ENCODE measurements at places on chromosomes 4 and X. TPM values are rescaled to one million over a fixed set of nuclear protein-coding genes. Genes with fewer than 3 reads are reported as not detected.

Gene HELT
- not detected for total RNA-seq

GRCh38 chrX:35289952-35290351, 347.4 kb downstream of the FAM47B start:
- DNase-seq: no peak
- no peak overlapping the region for H3K4me3 ChIP-seq
- no peaks in the 10 kb centered on the region for H3K4me1 ChIP-seq
- no peak overlapping the region for H3K27ac ChIP-seq
- H3K27me3 ChIP-seq: no peaks in the 10 kb centered on the region

GRCh38 chrX:103737696-103738095, 27.0 kb downstream of the TMEM31 start:
- H3K27ac ChIP-seq: no peak overlapping the region
- H3K4me1 ChIP-seq: no peaks in the 10 kb centered on the region
- no peaks in the 10 kb centered on the region for H3K36me3 ChIP-seq
- no peak overlapping the region for H3K4me3 ChIP-seq
- DNase-seq: no peak

Gene CCDC110
- total RNA-seq: not detected

DNA sequence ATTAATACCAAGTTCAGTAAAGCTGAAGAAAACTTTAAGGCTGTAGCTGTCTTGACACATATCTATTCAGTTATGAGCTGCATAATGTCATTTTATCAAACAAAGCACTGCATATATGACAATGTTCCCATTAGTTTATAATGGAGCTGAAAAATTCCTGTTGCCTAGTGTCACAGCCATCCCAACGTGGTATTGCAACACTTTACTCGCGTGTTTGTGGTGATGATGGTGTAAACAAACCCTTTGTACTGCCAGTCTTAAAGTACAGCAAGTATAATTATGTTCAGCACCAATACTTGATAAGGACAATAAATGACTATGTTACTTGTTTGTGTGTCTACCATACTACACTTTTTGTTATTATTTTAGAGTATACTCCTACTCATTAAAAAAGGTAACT, 1415.6 kb upstream of the PCDH7 start:
- no peak overlapping the region for H3K4me3 ChIP-seq
- no peak overlapping the region for H3K27ac ChIP-seq
- no peaks in the 10 kb centered on the region for H3K4me1 ChIP-seq

DNA sequence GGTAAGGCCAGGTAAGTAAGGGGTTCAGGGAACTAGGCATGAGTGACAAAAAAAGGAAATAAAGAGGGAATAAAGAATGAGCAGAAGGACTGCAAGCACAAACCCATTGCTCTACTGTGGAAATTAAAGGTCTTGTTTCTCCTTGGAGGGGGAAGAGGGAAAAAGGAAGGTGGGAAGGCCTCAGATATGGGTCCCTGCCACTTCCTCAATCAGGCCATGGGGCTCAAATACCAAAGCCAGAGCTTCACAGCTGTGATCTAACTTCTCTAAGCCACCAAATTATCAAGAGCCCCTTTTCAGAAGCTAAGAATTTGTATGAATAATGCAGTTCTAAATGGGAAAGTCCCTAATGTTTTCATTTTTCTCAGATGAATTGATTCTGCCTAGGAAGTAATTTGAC, 4.7 kb downstream of the USP51 start:
- H3K27me3 ChIP-seq: no peaks in the 10 kb centered on the region
- no peak overlapping the region for H3K27ac ChIP-seq
- no peaks in the 10 kb centered on the region for H3K4me1 ChIP-seq
- no peak overlapping the region for H3K4me3 ChIP-seq

DNA sequence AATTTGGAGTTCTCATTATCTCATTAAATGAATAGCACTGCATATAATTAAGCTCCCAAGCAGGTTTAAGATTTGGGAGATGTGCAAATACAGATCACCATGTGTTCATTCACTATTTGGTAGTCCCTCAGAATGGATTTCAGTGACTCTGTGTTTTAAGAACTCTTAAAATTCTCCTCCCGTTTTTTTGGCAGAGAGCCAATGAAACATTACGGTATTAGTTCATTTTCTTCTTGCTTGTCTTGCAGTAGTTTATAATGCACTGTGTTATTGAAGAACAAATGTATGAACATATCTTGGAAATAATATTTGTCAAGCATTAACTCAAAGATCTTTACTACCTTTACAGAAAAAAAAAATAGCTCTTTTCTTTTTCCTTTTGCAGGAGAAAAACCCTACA, 32.7 kb downstream of the KLF3 start:
- no peak overlapping the region for H3K27ac ChIP-seq
- DNase-seq: no peak
- H3K36me3 ChIP-seq: peaks cover 67% of the 10 kb centered on the region
- no peaks in the 10 kb centered on the region for H3K27me3 ChIP-seq
- H3K4me3 ChIP-seq: no peak overlapping the region

DNA sequence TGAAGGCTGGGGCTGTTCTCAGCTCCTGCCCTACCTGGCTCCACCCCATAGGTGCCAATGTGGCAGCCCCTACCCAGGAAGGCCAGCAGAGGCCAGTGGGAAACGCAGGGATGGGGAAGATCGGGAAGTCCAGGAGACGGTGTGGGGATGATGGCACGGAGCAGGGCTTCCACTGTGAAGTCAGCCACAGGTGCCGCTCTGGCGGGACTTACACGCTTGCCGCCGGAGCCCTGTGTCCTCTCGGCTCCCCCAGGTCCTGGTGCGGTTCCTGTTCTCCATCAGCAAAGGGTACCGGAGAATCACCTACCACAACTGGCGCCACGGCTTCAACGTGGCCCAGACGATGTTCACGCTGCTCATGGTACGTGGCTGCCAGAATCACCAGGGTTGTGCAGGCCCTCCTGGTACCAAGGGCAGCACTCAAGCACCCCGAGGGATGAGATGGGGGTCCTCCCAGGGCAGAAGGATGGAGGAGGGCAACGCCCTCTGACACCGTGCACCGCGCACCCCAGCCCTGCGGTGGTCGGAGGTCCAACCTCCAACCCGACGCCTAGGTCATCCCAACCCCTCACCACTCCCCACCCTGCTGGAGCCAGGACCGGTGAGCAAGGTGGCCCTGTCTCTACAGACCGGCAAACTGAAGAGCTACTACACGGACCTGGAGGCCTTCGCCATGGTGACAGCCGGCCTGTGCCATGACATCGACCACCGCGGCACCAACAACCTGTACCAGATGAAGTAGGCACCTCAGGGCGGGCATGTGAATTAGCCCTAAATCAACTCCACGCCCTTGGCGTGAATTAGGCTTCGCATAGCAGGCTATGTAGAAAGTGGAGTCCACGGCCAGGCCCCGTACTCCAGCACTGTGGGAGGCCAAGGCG, 12.0 kb downstream of the ATP5ME start:
- no peak overlapping the region for H3K27ac ChIP-seq
- H3K4me1 ChIP-seq: no peaks in the 10 kb centered on the region
- H3K27me3 ChIP-seq: no peaks in the 10 kb centered on the region
- H3K36me3 ChIP-seq: no peaks in the 10 kb centered on the region
- DNase-seq: no peak

DNA sequence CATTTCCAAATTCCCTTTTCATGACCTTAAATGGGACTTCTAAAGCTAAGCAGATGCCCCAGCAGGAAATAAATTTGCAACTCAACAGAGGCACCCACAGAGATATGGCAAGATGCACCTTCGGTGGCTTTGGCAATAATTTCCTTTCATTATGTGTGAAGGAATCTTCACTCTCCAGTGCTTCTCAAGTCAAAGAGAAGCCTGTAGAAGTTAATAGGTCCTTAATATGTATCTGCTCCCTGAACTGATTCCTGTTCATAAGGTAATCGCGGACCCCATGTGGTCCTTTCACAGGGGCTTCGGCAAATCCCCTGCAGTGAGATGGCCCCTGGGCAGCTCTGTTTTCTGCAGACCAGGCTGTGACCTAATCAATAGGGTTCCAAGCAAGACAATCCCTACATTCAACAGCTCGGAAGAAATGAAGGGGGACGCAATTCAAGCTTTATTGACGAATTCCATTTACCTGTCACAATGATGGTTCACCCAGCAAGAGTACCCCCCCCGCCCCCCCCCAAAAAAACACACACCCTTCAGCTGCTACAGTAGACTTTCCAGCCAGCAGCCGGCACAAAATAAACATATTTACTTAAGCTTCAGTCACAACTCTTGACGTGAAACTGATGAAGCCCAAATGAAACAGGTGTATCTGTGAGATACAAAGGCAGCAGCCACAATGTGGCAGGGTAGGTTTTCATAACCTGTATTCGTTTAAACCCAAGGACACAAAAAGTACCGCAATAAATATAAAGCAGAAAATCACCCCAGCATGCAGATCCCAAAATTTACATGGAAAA, 35.3 kb downstream of the FAT1 start:
- no peaks in the 10 kb centered on the region for H3K27me3 ChIP-seq
- H3K4me1 ChIP-seq: no peaks in the 10 kb centered on the region
- H3K4me3 ChIP-seq: no peak overlapping the region
- H3K36me3 ChIP-seq: no peaks in the 10 kb centered on the region
- DNase-seq: no peak

GRCh38 chrX:45756557-45756956, 555.9 kb upstream of the DIPK2B start:
- H3K27ac ChIP-seq: no peak overlapping the region
- H3K4me3 ChIP-seq: no peak overlapping the region
- no peaks in the 10 kb centered on the region for H3K4me1 ChIP-seq
- no peaks in the 10 kb centered on the region for H3K36me3 ChIP-seq

DNA sequence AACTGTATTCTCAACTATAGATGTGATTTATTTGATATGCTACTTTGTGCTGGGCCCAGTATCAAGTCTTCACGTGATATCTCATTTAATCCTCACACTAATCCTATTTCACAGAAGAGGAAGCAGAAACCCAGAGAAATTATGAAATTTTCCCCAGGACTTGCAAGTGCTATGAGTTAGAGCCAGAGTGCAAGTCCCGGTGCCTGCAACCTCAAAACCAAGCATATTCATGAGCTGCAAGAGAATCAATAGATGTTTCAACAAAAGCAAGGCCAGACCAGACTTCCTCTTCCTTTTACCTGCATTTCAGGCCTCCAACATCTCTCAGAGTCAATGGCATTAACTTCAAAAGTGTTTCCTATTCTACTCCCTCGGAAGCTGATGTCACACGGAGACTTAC, 92.2 kb upstream of the GATB start:
- no peaks in the 10 kb centered on the region for H3K36me3 ChIP-seq
- no peak overlapping the region for H3K27ac ChIP-seq
- DNase-seq: no peak
- H3K4me1 ChIP-seq: no peaks in the 10 kb centered on the region
- H3K4me3 ChIP-seq: no peak overlapping the region

Gene WNK3
- 0.66 TPM for total RNA-seq

Gene CLCN4
- 1.7 TPM for total RNA-seq

GRCh38 chr4:176792326-176793059, at the start of gene VEGFC:
Gene VEGFC (minus strand): TSS chr4:176792922. CDS start chr4:176792311, 611 bp downstream.
- no peaks in the 10 kb centered on the region for H3K4me1 ChIP-seq
- peak within 1 kb of the TSS; percentile 40 for H3K4me3 ChIP-seq
- H3K36me3 ChIP-seq: no peaks in the 10 kb centered on the region
- DNase-seq: no peak
- H3K27ac ChIP-seq: peak within 1 kb of the TSS; percentile 62

GRCh38 chr4:84596826-84597225, 13.9 kb downstream of the CDS1 start:
- DNase-seq: no peak
- H3K36me3 ChIP-seq: no peaks in the 10 kb centered on the region
- H3K4me1 ChIP-seq: no peaks in the 10 kb centered on the region

GRCh38 chr4:113468165-113469022, 293.1 kb downstream of the CAMK2D start:
- peaks cover 3% of the 10 kb centered on the region for H3K4me1 ChIP-seq
- H3K4me3 ChIP-seq: no peak overlapping the region
- no peak overlapping the region for H3K27ac ChIP-seq
- no peaks in the 10 kb centered on the region for H3K36me3 ChIP-seq
- peak; percentile 89 for DNase-seq
- no peaks in the 10 kb centered on the region for H3K27me3 ChIP-seq

Gene PROM1
- 33.8 TPM for total RNA-seq

Gene MND1
- total RNA-seq: 7.4 TPM

DNA sequence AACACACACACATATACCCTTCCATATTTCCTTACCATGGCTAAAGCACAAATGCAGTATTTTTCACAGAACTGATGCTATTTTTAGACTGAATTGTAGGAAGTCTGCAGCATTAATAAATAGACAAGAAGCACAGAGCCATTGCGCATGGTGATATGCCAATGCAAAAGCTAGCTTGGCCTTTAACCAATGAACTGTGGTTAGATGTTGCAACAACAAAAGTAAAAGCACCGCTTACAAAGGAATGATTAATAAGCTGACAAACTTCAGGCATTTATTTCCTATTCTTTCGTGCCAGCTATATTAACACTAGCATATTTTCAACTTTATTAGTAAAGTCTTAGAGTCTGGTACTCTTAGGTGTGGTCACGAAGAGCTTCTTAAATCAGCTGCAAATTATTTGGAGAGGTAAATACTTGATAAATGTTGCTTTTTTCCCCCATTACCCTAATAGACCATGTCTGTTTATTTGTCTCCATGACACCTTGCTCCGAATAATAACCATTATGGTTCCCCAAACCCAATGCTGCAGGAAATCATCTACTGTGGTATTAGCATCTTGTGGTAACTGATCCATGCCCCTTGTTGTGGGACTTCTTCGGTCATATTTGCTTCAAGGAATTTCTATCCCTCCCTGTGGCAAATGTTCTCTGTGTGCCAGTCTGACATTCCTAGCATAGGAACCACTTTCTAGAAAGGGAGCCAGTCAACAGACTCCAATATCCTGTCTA, 306.1 kb upstream of the TAPT1 start:
- no peak overlapping the region for H3K27ac ChIP-seq
- no peaks in the 10 kb centered on the region for H3K27me3 ChIP-seq
- no peak overlapping the region for H3K4me3 ChIP-seq
- no peaks in the 10 kb centered on the region for H3K36me3 ChIP-seq
- H3K4me1 ChIP-seq: no peaks in the 10 kb centered on the region
- no peak for DNase-seq

GRCh38 chr4:144316869-144317268, 176.4 kb upstream of the GYPA start:
- no peak for DNase-seq
- H3K4me3 ChIP-seq: no peak overlapping the region
- no peaks in the 10 kb centered on the region for H3K36me3 ChIP-seq
- no peaks in the 10 kb centered on the region for H3K27me3 ChIP-seq
- H3K4me1 ChIP-seq: no peaks in the 10 kb centered on the region
